Peyer's patch (tissue), 4 donors: ENCODE measurements at places on chromosomes 2 and 18. TPM values are rescaled to one million over a fixed set of nuclear protein-coding genes. Genes with fewer than 3 reads are reported as not detected.

DNA sequence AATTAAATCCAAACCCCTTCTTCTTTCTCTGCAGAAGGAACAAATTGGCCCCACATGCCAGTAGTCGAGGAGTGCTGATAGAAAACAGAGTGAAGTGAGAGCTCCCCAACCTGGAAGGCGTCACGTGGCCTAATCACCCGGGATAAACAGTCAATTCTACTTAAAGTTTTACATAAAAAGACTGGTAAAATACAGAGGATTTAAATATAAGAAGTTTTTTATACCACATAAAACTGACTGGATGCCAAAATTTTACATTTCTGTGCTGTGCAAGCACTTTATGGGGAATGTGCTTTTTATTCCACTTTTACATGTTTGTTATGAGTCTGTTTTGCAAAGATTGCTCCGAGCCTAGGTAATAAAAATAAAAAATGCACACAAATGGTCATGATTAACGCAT is 1586.8 kb upstream of the ACVR2A start:
- no peak for DNase-seq

GRCh38 chr18:55100817-55101457 is 141.7 kb upstream of the CCDC68 start:
- no peak for DNase-seq

- no peak for DNase-seq
Observed at GRCh38 chr18:23213200-23213599, 77.9 kb downstream of the CABLES1 start.

DNA sequence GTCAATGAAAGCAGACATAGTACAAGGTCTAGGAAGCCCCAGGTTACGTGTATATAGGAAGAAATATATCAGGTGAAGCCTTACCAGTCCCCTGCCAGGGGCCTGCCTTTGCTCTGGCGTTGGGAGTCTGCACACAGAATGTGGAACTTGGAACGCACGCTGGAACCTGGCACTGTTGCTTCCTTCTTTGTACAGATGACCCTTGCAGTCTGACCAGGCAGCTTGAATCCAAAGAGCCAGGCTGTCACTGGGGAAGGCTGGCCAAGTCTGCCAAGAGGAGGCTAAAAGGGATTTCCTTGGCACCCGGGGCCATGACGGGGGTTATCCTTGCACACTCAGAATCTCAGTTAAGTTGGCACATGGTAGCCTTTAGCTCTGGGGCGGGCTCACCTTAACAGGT is 39.5 kb downstream of the TMEM247 start:
- DNase-seq, result no peak

GRCh38 chr2:239390546-239391285 is 10.1 kb downstream of the HDAC4 start:
- no peak for DNase-seq

- DNase-seq, result no peak
Observed at GRCh38 chr2:64142741-64143168, 1.5 kb downstream of the PELI1 start.

DNA sequence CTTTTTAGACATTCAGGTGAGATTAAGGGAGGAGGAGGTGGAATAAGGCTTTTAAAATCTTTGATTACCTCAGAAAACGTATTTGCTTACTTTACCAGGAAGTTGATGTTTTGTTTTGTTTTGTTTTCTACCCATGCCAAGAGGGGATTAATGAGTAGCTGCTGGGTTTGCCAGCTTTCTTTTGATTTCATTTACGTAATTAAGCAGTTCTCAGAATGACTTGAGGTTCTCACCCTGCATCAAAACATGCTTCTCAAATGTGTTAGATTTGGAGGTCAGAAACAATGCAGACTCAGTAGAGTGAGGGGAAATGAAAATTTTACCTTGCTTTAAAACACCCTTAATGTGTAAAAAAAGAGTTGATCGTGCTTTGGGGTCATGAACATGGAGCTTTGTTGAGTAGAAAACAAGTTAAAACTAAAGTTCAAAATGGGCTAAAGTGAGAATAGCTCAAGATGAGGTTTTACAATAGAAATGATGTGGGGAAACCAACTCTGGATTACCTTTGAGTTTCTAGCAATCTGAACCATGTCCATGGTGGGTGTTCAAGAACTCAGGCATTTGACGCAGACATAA is 217.1 kb upstream of the EPAS1 start:
- DNase-seq, result no peak

- DNase-seq, result no peak
Observed at GRCh38 chr2:217934321-217935131, 68.3 kb downstream of the TNS1 start.

DNA sequence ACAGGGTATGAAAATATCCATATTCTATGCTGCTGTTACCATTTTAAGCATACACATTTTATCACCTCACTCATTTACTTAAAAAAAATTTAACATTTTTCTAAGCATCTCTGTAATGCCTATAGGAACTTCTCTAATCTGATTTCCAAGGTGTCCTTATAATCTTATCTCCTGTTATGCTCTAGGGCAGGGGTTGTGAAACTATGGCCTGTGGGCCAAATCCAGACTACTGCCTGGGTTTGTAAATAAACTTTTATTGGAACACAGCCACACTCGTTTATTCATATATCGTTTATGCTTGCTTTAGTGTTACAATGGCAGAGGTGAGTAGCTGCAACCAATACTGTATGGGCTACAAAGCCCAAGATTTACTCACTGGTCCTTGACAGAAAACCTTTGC is 151.6 kb downstream of the RAPGEF4 start:
- DNase-seq, result no peak

DNA sequence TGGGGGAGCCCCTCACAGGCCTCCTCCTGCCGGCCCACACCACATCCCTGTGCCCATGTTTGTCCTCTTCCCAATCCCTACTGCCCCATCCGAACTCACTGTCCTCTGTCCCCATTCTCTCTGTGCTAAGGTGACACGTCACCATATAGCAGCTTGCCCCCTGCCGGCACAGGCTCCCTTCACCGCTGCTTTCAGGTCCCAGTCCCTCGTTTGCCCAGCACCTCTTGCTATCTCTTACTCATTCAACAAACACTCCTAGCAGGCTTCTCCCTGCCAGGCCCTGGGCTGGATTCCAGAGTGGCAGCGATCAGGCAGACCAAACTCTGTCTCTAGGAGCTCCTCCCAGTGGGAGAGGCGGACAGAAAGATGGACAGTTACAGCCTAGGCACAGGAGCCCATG is 74.3 kb downstream of the TFCP2L1 start:
- peak; percentile 81 for DNase-seq

DNA sequence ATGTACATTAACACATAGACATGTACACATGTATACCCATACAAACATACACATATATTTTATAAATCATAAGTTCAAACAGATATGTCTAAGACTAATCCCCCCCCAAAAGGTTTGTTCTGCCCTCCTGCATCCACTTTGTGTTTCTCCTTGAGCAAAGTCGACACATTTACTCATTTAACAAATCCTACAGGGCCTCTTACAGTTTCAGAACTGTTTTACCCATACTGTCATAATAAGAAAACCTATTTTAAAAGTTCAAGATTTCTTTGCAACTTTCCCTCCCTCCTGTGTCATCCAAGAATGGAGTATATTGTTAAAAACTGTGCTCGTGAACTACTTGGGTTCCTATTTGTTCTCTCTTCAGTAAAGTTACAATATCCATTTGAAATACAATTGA is 166.7 kb downstream of the L3MBTL4 start:
- no peak for DNase-seq

DNA sequence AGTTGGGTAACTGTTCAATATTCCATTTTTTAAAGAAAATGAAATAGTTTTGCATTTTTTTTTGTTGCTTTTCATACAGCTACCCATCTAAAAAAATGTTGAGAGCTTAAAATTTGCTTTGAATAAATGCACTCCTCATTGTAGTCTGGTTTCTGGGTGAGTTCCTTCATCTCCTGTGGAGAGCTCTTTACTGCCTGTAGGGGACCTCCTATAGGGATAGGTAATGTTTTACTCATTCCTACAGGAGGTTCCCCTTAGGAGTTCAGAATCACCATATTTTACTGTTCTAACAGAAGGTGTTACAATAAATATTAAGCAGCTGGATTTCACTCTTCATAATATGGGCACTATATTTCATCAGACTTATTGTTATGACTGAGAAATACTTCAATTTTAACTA is 947.3 kb upstream of the CRIM1 start:
- no peak for DNase-seq

DNA sequence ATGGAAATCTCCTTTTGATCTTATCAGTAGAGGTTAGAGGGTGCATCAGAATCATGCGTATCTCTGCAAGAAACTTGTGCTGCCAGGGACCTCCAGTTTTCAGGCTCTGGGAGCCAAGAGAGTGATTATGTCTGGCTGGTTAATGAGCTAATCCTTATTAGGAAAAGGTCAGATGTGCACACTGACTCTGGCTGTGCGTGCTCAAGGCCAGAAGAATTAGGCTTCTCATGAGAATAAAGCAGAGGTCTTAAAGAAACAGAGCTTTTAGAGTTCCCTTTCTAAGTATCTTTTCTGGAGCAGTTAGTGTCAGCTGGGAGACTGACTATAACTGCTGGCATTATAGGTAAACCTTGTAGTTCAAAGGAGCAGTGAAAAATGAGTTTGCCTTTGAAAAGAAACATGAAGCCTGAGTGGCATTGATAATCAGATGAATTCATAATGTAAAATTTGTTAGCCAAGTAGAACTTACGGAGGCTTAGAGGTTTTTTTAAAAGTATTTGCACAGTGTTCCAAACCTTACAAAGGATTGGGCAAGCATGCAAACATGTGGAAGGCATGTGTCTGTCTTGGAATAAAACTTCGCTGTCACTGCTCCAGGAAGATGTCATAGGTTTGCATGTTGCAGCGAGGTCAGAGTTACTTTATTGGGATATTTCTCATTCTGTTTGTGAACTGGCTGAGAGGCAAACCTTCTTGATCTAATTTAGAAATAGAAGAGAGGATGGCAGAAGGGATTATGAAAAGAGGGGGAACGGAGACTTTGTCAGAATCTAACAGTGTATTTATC is 151.7 kb downstream of the ARHGAP28 start:
- no peak for DNase-seq

DNA sequence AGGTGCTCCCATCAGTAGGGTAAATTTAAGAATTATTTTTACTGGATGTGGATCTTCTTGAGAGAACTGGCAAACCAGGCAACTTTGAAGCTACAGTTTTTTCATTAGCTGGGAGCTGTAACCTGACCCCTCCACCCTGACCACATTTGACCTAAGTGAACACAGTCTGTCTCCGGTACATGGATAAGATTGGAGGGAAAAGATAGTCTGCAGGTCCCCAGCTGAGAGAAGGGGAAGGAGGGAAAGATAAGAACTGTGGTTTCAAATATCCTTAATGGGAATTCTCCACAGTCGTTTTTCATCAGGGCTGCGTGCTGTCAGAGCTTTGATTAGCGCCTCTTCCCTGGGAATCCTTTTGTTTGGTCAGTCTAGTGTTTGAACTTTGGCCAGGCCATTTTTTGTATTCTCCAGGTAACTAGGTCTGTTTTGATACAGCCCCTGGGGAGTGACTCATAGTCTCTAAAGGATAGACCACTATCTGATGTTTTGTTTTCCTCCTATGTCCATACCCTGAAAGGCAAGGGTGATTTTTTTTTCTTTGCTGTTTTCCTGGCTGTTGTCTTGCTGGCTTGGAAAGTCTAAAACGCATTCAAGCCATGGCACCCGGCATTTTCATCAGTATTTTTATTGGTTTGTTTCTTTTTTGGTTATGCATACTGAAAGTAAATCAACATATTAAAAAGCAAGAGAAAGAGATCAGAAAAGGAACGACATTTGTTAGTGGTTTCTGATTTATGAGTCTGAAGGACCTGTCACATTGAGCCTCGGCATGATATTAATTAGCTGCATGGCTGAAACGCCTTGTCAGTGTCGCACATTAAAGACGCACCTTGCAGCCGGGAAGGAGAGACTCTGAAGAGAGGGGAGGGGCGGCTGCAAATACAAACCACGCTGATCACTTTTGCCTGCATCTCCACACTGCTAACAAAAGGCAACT is 183.4 kb upstream of the FN1 start:
- no peak for DNase-seq

- DNase-seq, result no peak
Observed at GRCh38 chr2:59233448-59233847, 992.3 kb upstream of the FANCL start.

DNA sequence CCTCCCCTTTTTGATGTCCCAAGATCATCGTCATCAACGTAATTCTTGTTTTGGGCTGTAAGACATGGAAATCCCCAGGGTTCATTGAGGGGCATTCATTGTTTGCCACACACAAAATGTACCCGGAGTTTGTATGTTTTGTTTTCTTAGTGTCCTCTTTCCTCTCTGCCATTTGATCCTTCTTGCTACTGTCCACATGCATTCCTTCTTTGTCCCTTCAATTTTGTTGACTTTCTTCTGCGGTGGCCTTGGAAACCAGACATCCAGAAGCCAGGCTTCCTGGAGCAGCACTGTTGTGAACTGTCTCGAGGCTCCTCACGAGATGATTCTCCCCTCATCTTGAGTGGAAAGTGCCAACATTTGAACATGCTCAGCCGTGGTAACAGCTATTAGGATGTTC is 24.8 kb downstream of the IGFBP2 start:
- no peak for DNase-seq

GRCh38 chr2:74414881-74415761 is 6.3 kb downstream of the C2orf81 start:
- no peak for DNase-seq

- no peak for DNase-seq
Observed at GRCh38 chr2:227848146-227848545, 23.3 kb upstream of the DAW1 start.

- no peak for DNase-seq
Observed at GRCh38 chr2:30663806-30664205, 143.4 kb downstream of the CAPN13 start.

DNA sequence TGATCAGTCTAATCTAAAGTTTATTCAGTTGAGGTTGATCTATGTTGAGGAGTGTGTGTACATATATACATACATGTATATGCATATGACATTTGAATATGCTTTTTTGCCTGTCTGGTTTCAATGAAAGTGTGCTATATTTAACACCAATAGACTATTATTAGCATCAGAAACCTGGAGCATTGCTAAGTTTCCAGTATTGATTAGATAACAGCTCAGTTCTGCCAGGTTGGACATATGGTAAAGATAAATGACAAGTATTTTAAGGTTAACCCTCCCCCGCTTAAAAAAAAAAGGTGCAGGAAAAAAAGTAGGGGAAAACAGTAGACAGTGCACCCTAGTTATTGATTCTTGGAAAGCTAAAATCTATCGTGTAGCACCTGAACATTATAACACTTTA is 19.4 kb downstream of the CREB1 start:
- DNase-seq, result no peak

DNA sequence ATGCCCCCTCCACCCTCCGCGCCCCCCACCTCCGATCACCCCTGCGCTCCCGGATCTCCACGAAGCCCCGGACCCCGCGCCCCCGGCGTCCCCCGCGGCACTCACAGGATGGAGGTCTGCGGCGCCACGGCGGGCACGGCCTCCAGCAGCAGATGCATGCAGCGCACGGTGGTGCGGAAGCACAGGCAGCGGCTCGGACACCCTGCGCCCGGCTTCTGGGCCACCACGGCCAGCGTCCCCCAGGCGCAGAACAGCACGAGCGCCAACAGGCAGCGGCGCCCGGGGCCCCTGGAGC is 217 bp downstream of the PXDN start:
- no peak for DNase-seq

Gene ALPP
- total RNA-seq, result not detected

Gene TMEM182
- 2.5 TPM for total RNA-seq

Gene SCN2A
- total RNA-seq, result 4.1 TPM

Gene HOXD8
- 4.6 TPM for total RNA-seq

Gene LIMS4
- 0.67 TPM for total RNA-seq

Gene MYL1
- total RNA-seq, result not detected

Gene KLHL41
- not detected for total RNA-seq

Gene NT5DC4
- total RNA-seq, result 5.8 TPM

Gene MAP2
- total RNA-seq, result 2.9 TPM

Gene TUBA3E
- not detected for total RNA-seq

Gene UGT1A5
- 7.2 TPM for total RNA-seq

Gene TXNDC2
- total RNA-seq, result not detected

Gene CELF4
- total RNA-seq, result not detected

Gene CTLA4
- not detected for total RNA-seq
